Activated CD4-positive, alpha-beta T cell treated with anti-CD3 and anti-CD28 coated beads, Interleukin-2, amount 10 ng/mL, durations not matched to agents 24 days and 14 days (primary cell): ENCODE measurements at places on chromosomes 1 and 21. TPM values are rescaled to one million over a fixed set of nuclear protein-coding genes. Genes with fewer than 3 reads are reported as not detected.

Gene OR2AK2
- total RNA-seq: not detected in 2 replicates

- peaks cover 34% of the 10 kb centered on the region for H3K27me3 ChIP-seq
- H3K4me3 ChIP-seq: peak within 1 kb of the TSS; percentile 76
- H3K27ac ChIP-seq: no peak within 1 kb of the TSS
- peak; percentile 80 for DNase-seq
- H3K4me1 ChIP-seq: peaks cover 14% of the 10 kb centered on the region
These were observed at the start of gene MANEAL for GRCh38 chr1:37793773-37794371. Gene MANEAL (plus strand): TSS chr1:37793847. CDS start chr1:37794183, 336 bp downstream.

DNA sequence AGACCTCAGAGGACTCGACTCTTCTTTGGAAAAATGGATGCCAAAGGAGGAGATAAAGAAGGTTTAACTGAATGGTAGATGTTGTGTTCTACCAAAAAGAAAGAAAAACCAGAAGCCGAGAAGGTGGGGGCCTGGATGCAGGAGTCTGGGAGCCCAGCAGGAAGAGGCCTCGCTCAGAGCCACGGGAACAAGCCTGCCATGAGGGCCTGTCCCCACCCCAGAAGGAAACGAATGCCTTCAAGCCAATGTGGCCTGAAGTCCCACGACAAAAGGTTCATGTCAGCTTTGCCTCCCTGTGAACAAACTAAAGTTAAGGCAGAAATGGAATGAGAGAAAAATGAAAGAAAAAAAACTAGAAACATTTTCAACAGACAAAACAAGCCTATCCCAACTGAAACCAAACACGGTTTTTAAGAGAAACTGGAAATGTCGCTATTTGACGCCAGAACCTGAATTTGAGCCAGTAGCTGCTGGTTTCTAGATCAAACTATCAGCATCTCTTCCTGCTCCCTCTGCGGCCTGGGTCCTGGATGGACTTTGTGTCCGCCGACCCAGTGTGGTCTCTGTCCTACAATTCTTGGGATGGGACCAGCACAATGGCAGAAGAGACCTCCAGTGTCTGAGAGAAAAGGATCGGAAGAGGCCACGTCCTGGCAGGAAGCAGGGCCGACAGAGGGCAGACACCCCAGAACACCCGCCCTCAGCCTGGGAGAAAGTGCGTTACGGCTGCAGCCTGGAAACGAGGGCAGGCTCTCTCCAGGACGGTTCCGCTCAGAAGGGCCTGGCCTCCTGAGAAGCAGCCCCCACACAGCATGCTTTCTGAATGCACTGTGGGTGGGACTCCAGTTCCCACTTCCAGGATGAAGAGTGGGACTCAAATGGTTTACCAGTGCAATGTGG lies 35.2 kb downstream of the SLC45A1 start:
- H3K4me1 ChIP-seq: no peaks in the 10 kb centered on the region
- no peaks in the 10 kb centered on the region for H3K27me3 ChIP-seq
- DNase-seq: no peak
- H3K4me3 ChIP-seq: no peak overlapping the region
- peak overlapping the region; percentile 40 for H3K27ac ChIP-seq
- peaks cover 32% of the 10 kb centered on the region for H3K36me3 ChIP-seq

Gene PLA2G2D
- not detected in 2 replicates for total RNA-seq

Gene BCAN
- total RNA-seq: not detected in 2 replicates

DNA sequence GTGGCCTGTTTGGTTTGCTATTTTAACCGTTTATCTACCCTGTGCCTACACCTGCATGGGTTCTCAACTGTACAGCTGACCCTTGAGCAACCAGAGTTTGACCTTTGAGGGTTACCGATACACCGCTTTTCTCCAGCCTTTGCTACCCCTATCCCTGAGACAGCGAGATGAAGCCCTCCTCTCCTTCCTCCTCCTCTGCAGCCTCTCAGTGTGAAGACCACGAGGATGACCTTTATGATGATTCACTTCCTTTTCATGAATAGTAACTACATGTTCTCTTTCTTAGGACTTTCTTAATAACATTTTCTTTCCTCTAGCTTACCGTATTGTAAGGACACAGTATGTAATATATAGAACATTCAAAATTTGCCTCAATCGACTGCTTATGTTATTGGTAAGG lies 14.5 kb upstream of the RNF187 start:
- H3K4me1 ChIP-seq: peaks cover 22% of the 10 kb centered on the region
- H3K4me3 ChIP-seq: peak overlapping the region; percentile 1

Gene SLC5A9
- total RNA-seq: not detected in 2 replicates

GRCh38 chr1:216721863-216722262 lies 1.4 kb downstream of the ESRRG start:
- H3K27ac ChIP-seq: no peak overlapping the region
- H3K36me3 ChIP-seq: no peaks in the 10 kb centered on the region
- H3K4me3 ChIP-seq: no peak overlapping the region
- DNase-seq: no peak

Gene LCE6A
- total RNA-seq: not detected in 2 replicates

Gene TESK2
- total RNA-seq: 1.7 and 2.6 TPM in 2 replicates

DNA sequence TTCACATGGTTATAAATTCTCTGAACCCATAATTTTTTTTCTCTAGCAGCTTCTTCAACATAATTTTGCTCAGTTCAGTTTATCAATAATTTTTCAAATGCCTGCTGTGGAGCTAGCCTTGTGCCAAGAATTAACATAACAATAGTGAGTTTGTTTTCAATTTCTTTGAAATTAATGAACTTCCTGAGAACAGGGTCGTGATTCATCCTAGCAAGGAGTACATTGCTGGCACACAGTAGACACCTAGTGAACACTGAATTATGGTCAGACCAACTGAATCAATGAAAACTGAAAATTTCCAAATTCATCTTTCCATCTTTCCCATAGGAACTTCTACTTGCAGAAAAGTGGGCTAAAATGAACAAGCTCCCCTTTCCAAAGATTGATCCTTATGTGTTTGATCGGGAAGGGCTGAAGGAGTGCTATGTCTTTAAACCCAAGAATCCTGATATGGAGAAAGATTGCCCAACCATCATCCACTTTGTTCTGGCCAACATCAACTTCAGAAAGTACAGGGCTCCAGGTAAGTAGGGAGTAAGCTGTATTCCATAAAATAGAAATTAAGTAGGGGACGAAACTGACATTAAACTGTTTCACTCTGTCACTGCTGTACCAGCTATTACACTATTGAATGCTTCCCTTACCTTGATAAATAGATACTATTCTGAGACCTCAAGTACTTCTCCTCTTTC lies 148.7 kb downstream of the PLA2G4A start:
- no peak overlapping the region for H3K4me3 ChIP-seq
- DNase-seq: no peak
- no peaks in the 10 kb centered on the region for H3K4me1 ChIP-seq
- peaks cover 5% of the 10 kb centered on the region for H3K27me3 ChIP-seq
- H3K27ac ChIP-seq: no peak overlapping the region
- H3K36me3 ChIP-seq: no peaks in the 10 kb centered on the region

Gene AGBL4
- total RNA-seq: not detected in 2 replicates

- DNase-seq: no peak
- H3K27ac ChIP-seq: no peak overlapping the region
- H3K4me3 ChIP-seq: no peak overlapping the region
- H3K36me3 ChIP-seq: no peaks in the 10 kb centered on the region
- H3K27me3 ChIP-seq: peaks cover 53% of the 10 kb centered on the region
- peaks cover 18% of the 10 kb centered on the region for H3K4me1 ChIP-seq
These were observed 3.9 kb upstream of the EFNA1 start for GRCh38 chr1:155123801-155124200.

Gene TEX38
- not detected in 2 replicates for total RNA-seq

- no peak overlapping the region for H3K4me3 ChIP-seq
- H3K27ac ChIP-seq: no peak overlapping the region
- no peaks in the 10 kb centered on the region for H3K27me3 ChIP-seq
- no peaks in the 10 kb centered on the region for H3K4me1 ChIP-seq
- H3K36me3 ChIP-seq: no peaks in the 10 kb centered on the region
These were observed 13.6 kb downstream of the GRIK3 start for GRCh38 chr1:37020653-37021277.

DNA sequence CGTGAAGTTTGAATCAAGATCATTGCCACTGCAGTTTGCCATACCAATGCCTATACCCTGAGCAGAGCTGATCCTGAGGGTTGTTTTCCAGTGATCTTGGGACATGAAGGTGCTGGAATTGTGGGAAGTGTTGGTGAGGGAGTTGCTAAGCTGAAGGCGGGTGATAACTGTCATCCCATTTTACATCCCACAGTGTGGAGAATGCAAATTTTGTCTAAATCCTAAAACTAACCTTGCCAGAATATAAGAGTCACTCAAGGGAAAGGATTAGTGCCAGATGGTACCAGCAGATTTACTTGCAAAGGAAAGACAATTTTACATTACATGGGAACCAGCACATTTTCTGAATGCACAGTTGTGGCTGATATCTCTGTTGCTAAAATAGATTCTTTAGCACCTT lies 78.6 kb downstream of the FMN2 start:
- no peaks in the 10 kb centered on the region for H3K36me3 ChIP-seq
- no peak for DNase-seq
- no peaks in the 10 kb centered on the region for H3K27me3 ChIP-seq
- H3K4me1 ChIP-seq: no peaks in the 10 kb centered on the region
- H3K4me3 ChIP-seq: no peak overlapping the region

DNA sequence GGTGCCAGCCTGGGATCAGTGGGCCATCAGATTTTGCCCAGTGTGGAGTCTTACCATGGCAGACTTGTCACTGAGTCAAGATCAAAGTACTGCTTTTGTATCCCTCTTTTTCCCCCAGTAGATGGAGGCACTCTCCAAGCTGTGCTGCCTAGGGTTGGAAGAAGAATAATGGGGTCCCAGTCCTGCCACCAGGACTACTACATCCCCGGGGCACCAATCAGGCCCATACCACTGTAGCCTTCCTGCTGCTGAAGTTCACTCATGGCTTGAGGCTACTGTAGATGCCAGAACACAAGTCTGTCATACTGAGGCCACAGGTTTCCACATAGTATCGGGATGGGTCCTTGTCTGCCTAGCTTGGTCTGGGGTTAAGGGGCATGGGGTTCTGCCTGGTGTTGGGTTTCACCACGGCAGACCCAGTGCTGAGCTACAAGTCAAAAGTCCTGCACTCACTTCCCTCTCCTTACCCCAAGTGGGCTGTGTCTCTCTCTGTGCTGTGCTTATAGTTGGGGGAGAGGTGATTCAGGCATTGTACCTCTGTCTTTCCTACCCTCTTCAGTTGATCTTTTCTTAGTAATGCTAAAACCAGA lies 53.4 kb downstream of the PKN2 start:
- H3K27ac ChIP-seq: no peak overlapping the region
- no peak for DNase-seq
- H3K36me3 ChIP-seq: peaks cover 29% of the 10 kb centered on the region
- H3K4me1 ChIP-seq: peaks cover 16% of the 10 kb centered on the region
- H3K27me3 ChIP-seq: no peaks in the 10 kb centered on the region
- H3K4me3 ChIP-seq: no peak overlapping the region

DNA sequence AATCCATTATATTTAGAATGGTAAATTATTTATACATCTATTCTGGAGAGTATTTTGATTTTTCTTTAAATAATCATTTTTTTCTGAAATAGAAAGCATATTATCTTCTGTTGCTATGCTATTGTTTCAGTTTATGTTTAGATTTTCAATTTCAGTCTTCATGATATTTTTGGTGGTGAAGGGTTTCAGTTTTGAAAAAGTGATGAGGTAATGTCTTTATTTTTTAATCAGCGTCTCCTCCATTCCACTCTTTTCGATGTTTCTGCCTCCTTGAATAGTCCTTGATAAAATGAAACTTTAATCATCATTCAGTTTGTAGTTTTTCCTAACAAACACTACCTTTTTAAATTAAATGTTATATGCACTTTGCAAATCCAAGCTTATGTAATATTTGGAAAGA lies 428.6 kb downstream of the PTPRC start:
- H3K4me3 ChIP-seq: peak overlapping the region; percentile 24
- H3K4me1 ChIP-seq: peaks cover 12% of the 10 kb centered on the region
- peaks cover 2% of the 10 kb centered on the region for H3K36me3 ChIP-seq
- peak overlapping the region; percentile 6 for H3K27ac ChIP-seq
- no peak for DNase-seq

Gene VANGL2
- total RNA-seq: 0.02 and 0.05 TPM in 2 replicates

Gene TSPAN2
- 0.21 and 0.31 TPM in 2 replicates for total RNA-seq

GRCh38 chr1:155003227-155003765 lies 694 bp downstream of the ZBTB7B start:
- H3K27me3 ChIP-seq: no peaks in the 10 kb centered on the region
- peaks cover 54% of the 10 kb centered on the region for H3K4me1 ChIP-seq
- H3K27ac ChIP-seq: peak overlapping the region; percentile 96

DNA sequence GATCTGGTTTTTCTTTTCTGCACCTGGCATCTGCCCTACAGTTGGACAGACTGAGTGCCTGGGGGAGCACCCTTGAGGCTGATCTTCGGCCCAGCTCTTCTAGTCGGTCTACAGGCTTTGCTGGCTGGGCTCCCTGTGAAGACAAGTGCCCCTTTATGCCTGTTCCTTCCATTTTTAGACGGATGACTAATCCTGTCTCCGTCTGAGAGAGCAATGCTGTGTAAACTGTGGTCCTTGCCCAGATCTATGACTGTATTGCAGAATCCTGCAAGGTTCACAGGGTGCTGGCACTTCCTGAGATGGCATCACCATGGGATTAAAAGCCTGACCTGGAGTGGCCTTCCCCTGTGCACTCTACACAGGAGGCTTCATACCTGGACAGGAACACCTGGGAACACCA lies 47.6 kb upstream of the SAMD13 start:
- H3K36me3 ChIP-seq: peaks cover 2% of the 10 kb centered on the region
- H3K4me3 ChIP-seq: no peak overlapping the region
- H3K27ac ChIP-seq: no peak overlapping the region
- H3K27me3 ChIP-seq: peaks cover 5% of the 10 kb centered on the region
- H3K4me1 ChIP-seq: no peaks in the 10 kb centered on the region

GRCh38 chr1:47187231-47187925 lies 2.5 kb downstream of the PDZK1IP1 start:
- H3K27ac ChIP-seq: no peak overlapping the region
- DNase-seq: no peak
- H3K4me3 ChIP-seq: no peak overlapping the region
- no peaks in the 10 kb centered on the region for H3K27me3 ChIP-seq
- H3K36me3 ChIP-seq: no peaks in the 10 kb centered on the region
